ENCODE measurements at places on chromosomes 3 and 15.
A peak's percentile ranks its signal among the peaks of the same experiment; 100 is the strongest.

DNA sequence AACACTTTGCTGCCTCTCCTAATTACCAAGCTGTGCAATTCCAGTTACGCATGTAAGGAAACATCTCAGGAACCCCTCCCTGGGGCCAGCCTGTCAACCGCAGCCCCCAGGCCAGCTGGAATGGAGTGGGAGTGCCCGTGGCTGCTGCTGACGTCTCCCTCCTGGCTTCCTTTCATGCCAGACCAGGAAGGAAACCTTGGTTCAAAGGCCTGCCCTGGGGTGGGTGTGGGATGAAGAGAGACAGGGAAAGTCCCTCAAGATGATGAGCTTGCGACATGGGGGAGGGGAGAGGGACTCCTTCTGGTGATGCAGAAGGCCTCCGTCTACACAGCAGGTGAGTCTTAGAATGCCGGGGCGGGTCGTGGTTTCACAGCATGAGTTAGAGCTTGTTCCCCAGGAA, 11.4 kb upstream of the CYP11A1 start:
- peak; percentile 47 for DNase-seq

DNA sequence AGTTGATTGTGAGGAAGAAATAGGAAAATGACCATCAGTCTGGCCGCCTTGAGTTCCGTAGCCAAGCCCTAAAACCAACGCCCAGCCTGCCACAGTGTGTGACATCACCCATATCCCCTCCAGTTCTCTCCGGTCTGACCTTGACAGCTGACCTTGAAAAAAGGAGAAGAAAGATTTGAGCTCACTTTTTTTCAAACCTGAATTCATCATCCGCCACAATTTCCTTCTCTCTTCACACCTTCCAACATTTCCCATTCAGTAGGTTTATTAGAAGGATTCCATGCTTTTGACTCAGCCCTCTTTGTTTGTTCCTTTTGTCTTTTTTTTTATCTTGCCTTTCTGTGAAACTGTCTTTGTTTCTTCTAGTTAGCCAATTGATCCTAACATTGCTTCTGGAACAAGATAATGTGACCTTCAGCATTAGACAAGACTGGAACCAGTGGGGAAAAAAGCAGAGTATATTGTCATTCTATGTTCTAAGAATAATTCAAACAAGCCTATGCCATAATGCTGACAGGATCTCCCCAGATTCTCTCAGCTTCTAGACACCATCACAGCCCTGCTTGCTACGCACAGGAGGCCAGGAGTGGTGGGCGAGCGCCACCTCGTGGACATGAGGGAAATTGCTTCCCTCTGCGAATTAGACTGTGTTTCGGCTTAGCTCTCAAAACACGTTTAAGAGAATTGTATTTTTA, 283.1 kb downstream of the FGF12 start:
- peak; percentile 13 for DNase-seq

- DNase-seq = no peak
Observed at GRCh38 chr15:47037003-47037402, 680.3 kb upstream of the SEMA6D start.

DNA sequence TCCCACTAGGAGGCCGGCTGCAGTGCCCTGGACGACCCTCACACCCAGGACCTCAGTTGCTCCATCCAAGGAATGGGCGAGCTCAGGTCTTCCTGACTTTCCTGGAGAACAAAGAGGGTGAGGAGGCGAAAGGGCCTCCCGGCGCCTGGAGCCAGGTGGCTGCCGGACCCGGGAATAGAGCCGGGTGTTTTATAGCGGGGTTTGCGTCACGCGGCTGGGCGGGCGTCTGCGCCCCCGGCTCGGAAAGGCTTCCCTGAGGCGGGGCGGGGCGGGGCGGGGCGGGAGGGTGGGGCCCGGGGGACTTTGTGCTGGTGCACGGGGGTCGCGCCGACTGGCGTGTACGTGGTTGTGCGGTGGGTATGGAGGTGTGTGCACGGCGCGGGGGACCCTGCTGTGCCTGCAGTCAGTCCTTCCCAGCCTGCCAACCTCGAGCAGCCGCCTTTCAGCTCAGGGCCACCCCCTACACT, 4.6 kb upstream of the PRKCD start:
- no peak for DNase-seq

- DNase-seq = no peak
Observed at GRCh38 chr3:164524201-164524600, 554.1 kb downstream of the SI start.

GRCh38 chr15:42059661-42060476, 34.5 kb downstream of the PLA2G4D start:
- peak; percentile 60 for DNase-seq

- no peak for DNase-seq
Observed at GRCh38 chr3:42300013-42300412, 34.0 kb upstream of the CCK start.

- no peak for DNase-seq
Observed at GRCh38 chr3:79154865-79155264, 612.9 kb downstream of the ROBO1 start.

GRCh38 chr3:25840099-25840498, 50.2 kb downstream of the OXSM start:
- DNase-seq = no peak

DNA sequence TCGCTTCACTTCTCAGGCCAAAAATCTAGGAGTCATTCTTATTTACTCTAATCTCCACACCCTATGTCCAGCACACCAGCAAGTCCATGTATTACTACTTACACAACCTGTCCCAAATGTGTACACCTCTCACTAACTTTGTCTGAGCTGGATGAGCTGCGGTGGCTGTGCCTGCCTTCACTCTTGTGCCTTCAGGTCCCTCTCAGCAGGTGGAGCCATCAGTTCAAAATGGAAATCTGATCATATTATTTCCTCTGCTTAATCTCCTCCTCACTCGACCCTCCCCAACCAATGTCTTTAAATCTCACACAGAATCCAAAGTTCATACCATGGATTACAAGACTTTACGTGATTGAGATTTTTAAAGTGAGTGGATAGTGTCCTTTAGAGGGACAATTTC, 82.8 kb downstream of the SSR3 start:
- no peak for DNase-seq

DNA sequence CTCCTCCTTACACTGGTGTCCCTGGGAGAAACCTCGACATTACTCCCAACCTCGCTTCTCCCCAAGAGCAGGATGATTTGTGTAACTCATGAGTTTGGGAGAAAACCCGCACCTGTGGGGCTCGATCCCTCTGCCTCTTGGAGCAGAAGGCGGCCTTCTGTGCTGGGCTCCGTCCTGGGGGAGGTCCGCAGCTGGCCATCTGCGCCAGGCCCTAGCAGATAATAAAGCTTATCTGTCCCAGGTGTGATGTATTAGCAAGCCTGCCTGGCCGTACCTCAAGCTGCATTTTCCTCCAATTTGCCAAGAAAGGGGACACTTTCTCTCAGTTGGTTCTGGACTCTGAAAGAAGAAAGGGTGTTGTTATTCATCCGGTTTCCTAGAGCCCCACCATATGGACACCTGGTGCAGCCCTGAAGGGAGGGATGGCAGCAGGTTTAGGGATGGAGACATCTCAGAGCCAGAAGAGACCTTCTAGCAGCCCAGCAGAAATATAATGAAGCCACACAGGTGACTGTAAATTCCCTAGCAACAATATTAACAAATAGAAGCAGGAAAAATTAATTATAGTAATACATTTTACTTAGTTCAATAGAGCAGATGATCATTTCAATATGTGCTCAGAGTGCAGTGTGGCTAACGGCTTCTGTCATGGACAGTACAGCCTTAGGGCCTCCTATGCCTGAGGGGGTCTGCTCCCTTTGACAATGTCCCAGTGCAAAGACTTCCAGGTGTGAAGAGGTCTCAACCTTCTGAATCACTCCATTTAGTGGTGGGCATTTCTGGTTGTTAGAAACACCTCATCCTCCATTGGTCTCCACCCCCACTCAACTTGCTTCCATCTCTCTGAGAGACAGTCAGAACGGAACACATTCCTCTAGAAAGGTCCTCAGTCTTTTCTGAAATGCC, 94.8 kb downstream of the CPN2 start:
- no peak for DNase-seq

DNA sequence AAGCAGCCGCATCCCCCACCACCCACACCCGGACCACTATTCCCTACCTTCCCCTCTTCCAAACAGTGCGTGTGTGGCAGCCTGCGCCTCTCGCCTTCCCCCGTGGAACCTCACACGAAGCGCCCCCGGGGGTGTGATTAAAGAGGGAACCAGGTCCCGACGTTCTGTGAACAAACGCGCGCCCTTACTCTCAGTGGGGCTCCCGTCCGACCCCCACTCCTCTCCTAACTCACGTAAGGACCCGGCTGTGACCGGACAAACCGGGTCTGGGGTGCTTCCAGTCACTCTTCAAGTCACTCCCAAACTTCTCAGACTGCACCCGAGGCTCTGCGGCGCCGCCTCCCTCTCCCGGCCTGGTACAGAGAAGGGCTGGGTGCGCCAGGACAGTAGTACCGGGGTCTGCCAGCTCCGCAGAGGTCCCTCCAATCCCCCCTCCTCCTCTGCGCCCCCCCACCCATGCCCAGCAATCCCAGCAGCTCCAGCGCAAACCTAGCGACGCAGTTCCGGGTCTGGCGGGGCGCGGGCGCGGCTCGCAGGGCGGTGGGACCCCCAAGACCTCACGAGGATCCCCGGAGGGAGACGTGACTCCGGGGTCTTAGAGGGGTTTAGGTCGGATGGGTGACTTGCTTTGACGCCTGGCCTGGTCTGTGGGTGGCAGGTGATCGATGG, 574 bp downstream of the DUOXA1 start:
- no peak for DNase-seq

- no peak for DNase-seq
Observed at GRCh38 chr15:73866881-73867410, 6.4 kb upstream of the TBC1D21 start.

DNA sequence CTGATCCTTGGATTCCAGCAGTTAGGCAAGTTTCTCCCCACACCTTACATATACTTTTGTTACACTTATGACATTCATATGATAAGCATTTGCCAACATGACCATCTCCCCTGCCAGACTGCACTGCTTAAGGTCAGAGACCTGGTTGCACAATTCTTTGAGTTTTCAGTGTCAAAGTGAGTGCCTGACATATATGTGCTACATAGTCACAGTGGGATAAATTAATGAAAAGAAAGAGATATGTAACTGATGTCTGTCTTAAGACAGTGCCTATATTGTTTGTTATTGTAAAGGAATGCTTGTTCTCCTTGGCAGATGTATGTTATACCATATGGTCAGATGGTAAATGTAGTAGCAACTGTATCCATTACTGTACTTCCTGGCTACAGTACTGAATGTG, 3.5 kb upstream of the DCUN1D1 start:
- DNase-seq = no peak

GRCh38 chr3:104126463-104126862, 1240.2 kb upstream of the ALCAM start:
- no peak for DNase-seq

GRCh38 chr15:28260722-28261121, 61.3 kb downstream of the HERC2 start:
- no peak for DNase-seq

- DNase-seq = no peak
Observed at GRCh38 chr3:188700501-188700900, 471.3 kb upstream of the TPRG1 start.

DNA sequence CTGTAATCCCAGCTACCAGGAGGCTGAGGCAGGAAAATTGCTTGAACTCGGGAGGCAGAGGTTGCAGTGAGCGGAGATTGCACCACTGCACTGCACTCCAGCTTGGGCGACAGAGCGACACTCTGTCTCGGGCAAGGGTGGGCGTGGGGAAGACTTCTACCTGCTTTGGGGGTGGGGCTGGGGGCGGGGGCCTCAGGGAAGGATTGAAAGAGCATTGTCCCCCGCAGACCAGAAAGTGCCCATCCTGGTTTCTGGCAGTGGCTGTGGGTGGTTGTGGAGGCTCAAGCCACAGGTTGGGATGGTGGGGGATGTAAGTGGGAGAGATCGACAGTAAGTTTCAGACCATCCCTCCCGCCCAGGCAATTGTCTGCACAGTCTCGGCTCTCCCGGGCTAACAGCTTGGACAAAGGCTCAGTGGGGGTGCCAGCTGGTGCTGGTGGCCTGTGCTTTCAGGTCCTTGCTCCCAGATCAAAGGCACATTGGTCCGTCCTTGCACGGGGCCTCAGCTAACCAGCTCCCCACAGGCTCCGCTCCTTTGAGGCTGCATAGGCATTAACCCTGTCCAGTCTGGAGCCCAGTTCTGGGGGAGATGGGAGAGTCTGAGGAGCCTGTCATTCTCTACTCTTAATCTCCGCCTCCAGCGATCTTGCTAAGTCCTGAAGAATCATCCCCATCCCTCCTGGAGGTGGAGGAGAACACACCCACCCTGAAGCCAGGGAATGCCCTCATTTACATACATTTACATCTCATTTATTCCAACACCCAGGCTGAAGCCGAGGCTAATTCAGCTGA, 8.6 kb downstream of the SCN5A start:
- no peak for DNase-seq

DNA sequence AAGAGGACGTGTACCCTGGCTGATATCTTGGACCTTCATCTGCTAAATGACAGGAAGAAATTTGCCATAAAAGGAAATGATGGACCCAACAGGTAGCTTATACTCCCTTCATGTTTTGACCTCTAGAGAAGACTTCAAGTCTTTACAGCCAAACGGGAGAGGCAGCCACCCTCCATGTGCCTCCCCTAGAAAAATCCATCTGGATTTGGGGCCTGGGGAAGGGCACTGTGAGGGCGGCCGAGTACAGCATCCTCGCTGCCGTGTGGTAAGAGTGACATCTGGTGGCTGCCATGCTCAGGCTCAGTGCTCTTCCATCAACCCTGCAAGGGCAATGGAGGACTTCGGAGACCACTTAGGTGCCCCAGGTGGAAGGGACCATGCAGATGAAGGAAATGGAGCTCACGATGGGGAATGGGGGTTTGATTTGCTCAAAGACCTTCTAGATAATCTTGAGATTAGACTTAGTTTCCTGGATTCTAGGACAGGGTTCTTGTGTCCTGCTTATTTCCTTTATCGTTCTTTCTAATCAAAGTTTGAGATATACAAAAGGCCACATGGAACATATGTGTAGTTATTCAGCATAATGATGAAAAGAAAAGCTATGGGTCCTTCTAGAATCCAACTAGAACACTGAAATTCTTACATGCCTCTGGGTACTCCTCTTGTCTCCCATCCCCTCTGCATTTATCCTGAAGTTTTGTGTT, 44.4 kb downstream of the AQP9 start:
- no peak for DNase-seq

DNA sequence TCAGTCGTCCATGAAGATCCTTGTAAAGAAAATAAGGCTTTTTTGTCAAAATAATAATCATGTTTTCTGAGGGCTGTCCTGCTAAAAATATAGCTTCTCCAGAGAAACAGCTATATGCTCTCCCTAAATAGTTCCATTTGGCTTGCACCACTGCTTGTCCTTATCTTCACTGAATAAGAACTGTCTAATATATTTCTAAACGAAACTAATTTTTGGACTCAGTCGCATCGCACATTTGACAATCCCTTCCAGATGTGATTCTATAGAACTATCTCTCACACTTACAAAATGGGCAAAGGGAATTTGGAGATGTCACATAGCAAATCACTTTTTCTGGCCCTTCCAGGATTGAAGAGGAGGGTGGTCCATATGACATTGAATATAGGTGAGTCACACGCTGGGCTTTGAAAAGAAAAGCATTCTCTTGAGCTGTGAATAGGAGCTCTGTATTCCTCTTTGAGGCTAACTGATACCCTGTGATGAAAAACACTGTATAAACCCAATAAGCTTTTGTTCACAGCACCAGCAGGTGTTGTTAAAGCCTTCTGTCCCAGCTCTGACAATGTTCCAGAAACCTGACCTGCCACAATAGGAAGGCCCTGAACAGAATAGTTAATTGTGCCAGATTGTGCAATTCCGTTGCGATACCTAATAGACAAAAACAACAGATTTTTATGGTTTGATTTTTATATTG, 1144.2 kb downstream of the ROBO2 start:
- DNase-seq = no peak

- DNase-seq = no peak
Observed at GRCh38 chr15:35626571-35627318, 80.8 kb upstream of the DPH6 start.
